Esophagus mucosa (tissue), 1 donor: ENCODE measurements at places on chromosomes 6 and 20. TPM values are rescaled to one million over a fixed set of nuclear protein-coding genes. Genes with fewer than 3 reads are reported as not detected.
A peak's percentile ranks its signal among the peaks of the same experiment; 100 is the strongest.

Gene SCRT2
- not detected for total RNA-seq

GRCh38 chr20:60086821-60087562 is 128.8 kb downstream of the CDH26 start:
- no peak for ATAC-seq

Gene RSPO3
- total RNA-seq, result 1.4 TPM

- no peak for ATAC-seq
These were observed 121.6 kb upstream of the GJE1 start for GRCh38 chr6:142011156-142011555.

Gene SLC24A3
- total RNA-seq, result 13.0 TPM

DNA sequence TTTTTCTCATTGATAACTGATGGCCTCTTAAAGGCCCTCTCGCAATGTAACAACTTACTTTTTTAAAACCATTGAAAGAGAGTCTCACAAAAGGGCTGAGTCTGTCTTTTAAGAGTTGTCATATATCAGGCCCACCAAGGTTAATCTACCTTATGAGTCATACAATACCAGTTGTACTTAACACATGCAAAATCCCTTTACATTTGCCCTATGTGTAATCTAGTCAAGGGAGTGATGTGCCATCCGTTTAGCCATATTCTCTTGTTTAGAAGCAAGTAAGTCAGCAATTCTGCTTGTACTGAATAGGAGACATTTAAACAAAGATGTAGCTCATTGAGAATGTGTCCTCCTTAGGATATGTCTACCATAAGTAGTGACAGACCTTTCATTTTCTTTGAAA is 143.7 kb downstream of the TENT5A start:
- ATAC-seq, result no peak

Gene BEND3
- total RNA-seq, result 3.0 TPM

- ATAC-seq, result no peak
These were observed 5.8 kb downstream of the HDGFL1 start for GRCh38 chr6:22575190-22575589.

Gene ZC2HC1B
- total RNA-seq, result not detected

Gene SLC17A3
- not detected for total RNA-seq

GRCh38 chr6:165662749-165663376 is at the start of gene PDE10A:
Gene PDE10A (minus strand): TSS chr6:165663241. CDS start chr6:165662811, 430 bp downstream.
- peak; percentile 31 for ATAC-seq

Gene EHMT2
- 28.2 TPM for total RNA-seq

- no peak for ATAC-seq
These were observed 366.5 kb downstream of the ESR1 start for GRCh38 chr6:152173957-152174356.

Gene GGTLC1
- total RNA-seq, result not detected

- ATAC-seq, result no peak
These were observed 18.6 kb upstream of the FAM135A start for GRCh38 chr6:70394518-70395300.

Gene SLC22A23
- 36.3 TPM for total RNA-seq

Gene TSBP1
- total RNA-seq, result not detected

GRCh38 chr6:137731960-137732616 is 135.0 kb upstream of the TNFAIP3 start:
- ATAC-seq, result no peak

DNA sequence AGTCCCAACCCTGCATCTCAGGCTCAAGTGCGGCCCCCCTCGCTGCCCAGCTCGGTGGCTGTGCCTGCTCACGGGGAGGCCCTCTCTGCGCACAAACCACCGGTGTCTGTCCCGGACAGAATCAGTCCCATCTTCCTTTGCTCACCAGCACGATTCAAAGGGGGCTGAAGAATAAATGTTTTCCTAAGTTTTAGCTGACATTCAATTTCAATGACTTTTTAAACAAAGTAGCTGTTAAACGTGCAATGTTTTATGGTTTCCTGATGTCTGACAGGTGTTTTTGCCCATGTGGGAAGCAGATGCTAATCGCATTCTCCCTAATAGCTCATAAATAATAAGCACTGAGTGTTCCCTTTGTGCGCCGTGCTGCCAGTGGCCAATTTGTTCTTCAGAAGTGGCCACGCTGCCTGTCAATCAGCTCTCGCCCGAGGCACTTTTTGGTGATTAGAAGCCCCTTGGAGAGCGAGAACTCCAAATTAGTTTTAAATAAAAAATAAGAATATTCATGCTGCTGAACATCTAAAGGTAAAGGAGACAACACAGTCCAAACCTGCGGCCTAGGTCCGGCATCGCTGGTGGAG is 26.3 kb downstream of the BHLHE23 start:
- no peak for ATAC-seq

- ATAC-seq, result peak; percentile 45
These were observed 731 bp downstream of the TUBB2B start for GRCh38 chr6:3226481-3227362.

- ATAC-seq, result no peak
These were observed 133.7 kb downstream of the CDH4 start for GRCh38 chr20:61385731-61386130.

DNA sequence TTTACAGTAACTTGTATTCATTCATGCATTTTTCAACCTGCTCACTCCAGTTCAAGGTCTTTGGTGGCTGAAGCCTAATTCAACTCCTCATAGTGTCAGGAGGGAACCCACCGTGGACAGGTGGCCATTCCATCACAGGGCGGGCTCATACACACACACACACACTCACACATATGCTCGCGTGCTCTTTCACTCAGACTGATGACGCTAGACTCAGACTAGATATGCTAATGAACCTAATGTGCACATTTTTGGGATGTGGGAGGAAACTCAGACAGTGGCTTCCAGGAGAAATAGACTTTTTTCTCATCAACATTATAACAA is 56.7 kb downstream of the TRIM27 start:
- ATAC-seq, result peak; percentile 57

DNA sequence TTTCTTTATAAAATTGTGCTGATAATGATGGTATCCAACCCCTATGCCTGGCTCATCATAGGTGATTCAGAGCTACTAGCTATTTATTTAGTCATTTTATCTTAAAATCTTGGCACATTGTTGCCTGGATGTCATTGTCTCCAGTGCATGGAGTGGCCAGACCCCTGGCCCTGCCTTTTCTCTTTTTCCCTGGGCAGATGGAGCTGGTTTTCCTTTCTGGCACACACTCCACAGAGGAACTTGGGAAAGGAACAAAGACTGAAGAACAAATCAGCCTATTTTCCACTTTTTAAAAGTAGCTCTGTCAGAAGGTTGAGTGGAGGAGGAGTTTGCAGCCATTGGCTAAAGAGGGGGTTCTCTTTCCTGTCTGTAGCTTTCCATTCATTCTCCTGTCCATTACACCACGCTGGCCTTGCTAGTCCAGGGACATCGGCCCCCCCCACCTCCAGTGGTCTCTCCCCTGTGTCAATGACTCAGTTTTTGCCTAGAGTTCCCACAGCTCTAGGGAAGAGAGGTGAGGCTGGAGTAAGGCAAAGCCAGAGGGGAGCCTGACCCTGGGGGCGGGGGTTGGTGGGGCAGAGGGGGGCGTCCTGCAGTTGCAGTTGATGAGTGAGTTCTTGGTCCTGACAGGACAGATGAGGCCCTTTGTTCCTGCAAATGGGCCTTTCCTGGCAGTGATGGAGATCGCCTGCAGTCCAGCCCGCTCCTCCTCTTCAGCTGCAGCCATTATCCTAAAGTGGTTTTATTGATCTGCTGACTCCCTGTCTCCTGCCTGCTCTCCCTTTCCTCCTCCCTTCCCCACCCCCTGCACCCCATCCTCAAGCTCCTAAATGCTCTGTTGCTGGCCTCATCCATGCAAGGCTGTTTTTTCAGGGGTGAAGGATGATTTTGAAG is 774.5 kb downstream of the DHX35 start:
- no peak for ATAC-seq
